ENCODE measurements at places on chromosomes 1 and 21. TPM values are rescaled to one million over a fixed set of nuclear protein-coding genes. Genes with fewer than 3 reads are reported as not detected.

PERM1 gene
- total RNA-seq = not detected

ZBTB37 gene
- 8.3 TPM for total RNA-seq

ORC1 gene
- 43.0 TPM for total RNA-seq

LCE1E gene
- total RNA-seq = not detected

ADAMTSL4 gene
- total RNA-seq = 1.1 TPM

RASSF5 gene
- 203 TPM for total RNA-seq

THEM4 gene
- total RNA-seq = 24.9 TPM

DMAP1 gene
- total RNA-seq = 32.8 TPM

KRTAP12-1 gene
- not detected for total RNA-seq

BGLAP gene
- 2.3 TPM for total RNA-seq

KRTAP21-2 gene
- total RNA-seq = not detected

DENND2C gene
- 0.93 TPM for total RNA-seq

PLA2G2C gene
- total RNA-seq = 0.43 TPM

CADM3 gene
- not detected for total RNA-seq

ANGPTL1 gene
- total RNA-seq = not detected

OR2G6 gene
- not detected for total RNA-seq

RPE65 gene
- total RNA-seq = not detected

All from activated CD4-positive, alpha-beta memory T cell treated with anti-CD3 and anti-CD28 coated beads for 36 hours (primary cell).